ENCODE measurements at places on chromosomes 5 and 9.

- no peak for DNase-seq
These were observed 8.3 kb downstream of the DTWD2 start for GRCh38 chr5:118980017-118980416.

DNA sequence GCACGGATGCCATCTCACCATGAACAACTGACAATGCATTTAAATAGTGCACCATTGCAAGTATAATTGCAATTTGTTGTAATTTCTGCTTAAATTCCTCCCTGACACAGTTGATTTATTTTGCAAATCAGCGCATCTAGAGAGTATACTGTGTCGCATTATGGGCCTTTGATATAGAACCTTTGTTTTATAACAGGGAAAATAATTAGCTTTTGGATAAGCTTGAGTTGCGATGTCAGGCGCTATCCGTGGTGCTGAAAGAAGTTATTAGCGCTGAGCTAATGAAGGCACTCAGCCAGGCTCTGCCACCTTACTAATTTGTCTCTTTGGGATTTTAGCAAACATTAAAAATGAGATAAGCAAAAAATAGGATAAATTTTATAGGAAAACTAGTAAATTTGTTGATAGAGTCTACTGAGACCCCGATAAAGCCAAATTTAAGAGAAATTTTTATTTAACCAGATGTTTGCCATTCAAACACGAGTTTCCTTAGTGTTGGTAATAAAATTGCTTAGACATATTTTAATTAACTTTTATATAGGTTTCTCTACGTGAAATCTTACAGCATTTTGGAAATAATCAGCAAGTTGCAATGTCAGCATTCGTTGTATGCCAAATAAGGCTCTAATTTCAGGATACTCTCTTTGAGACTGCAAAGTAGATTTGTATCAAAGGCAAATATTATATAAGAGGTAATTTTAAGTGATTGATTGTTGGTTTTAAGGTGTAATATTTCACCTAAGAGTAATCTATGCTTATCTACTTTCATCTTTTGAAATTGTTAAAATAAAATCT, 355.5 kb downstream of the TLR4 start:
- DNase-seq, result no peak

- DNase-seq, result no peak
These were observed 167.2 kb downstream of the RASEF start for GRCh38 chr9:82895822-82896110.

- DNase-seq, result no peak
These were observed 22.8 kb upstream of the SCGB3A2 start for GRCh38 chr5:147855774-147856069.

- no peak for DNase-seq
These were observed 406.4 kb downstream of the HTR1A start for GRCh38 chr5:63555874-63556273.

- DNase-seq, result no peak
These were observed 206.6 kb downstream of the SPOCK1 start for GRCh38 chr5:137292461-137293027.

DNA sequence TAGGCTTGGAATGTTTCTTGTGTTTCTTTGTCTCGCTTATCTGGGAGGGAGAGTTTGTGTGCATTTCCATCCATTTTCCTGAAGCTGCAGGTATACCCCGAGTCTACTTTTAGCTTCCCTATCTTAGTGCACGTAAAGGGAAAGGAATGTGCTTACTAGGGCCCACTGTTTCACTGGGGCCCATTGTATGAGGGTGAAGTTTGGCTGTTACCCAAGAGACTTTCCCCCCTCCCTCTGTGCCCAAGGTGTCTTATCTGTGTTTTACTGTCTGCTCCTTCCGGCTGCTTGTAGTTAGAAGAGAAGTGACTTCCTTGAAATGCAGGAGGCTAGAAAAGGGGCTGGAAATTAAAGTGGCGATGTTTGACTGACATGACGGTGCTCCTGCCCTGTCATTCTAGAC, 12.1 kb upstream of the BTNL3 start:
- DNase-seq, result no peak

DNA sequence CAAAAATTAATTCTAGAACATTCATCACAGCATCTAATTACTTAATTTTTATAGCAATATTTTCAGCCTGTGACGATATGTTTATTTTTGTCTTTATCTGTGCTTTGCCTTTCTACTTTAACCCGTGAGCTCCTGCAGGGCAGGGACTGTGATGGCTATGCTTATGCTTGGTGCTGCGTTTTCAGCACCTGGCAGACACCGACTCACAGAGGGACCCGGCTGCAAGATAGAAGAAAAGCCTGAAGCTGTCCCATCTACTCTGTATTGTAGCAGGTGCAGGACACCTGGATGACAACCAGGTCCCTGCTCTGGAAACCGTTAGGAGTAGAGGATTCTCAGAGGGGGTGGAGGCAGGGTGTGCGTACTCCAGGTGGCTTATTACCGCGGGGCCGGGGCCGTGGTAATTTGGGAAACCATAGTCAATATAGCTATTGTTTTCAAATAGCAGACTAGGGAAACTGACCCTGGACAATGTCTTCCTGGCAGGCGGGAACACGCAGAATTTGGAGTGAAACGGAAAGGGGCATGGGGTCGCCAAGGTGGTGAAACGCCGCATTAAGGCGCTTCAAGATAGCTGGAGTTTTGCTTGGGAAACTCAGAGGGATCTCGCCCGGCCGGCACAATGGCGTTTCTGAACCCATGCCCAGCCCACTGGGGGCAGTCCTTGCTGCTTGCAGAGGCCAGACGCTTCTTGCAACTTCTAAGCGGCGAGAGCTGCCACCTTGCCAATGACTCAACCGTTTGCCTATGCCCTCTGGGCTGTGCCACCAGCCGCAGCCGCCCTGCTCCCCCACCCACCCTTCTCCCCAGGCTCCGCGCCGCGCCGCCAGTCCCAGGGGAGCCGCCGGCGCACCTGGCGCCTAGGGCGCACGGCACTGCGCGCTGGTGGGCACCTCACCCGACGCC, 140.1 kb upstream of the PALM2AKAP2 start:
- no peak for DNase-seq

DNA sequence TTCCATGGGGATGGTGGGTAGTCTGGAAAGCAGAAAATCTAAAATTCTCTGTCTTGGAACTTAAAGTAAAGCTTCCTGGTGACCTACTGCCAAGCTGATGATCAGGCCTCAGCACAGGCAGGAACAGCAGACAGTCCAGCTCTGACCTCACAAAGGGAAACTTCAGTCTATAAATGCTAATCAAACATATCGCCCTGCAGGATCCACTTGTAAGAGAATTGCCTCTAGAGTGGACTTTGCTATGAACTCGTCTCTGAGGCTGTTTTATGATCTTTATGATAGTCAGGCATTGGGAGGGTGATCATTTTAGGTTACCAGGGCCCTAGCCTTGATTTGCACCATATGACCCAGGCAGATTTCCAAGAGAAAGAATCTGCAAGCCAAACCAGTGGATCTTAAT, 67.6 kb upstream of the SELENOP start:
- DNase-seq, result no peak

GRCh38 chr5:139971202-139971725, 71.8 kb downstream of the NRG2 start:
- no peak for DNase-seq

GRCh38 chr5:67813877-67814539, 401.5 kb upstream of the PIK3R1 start:
- no peak for DNase-seq

DNA sequence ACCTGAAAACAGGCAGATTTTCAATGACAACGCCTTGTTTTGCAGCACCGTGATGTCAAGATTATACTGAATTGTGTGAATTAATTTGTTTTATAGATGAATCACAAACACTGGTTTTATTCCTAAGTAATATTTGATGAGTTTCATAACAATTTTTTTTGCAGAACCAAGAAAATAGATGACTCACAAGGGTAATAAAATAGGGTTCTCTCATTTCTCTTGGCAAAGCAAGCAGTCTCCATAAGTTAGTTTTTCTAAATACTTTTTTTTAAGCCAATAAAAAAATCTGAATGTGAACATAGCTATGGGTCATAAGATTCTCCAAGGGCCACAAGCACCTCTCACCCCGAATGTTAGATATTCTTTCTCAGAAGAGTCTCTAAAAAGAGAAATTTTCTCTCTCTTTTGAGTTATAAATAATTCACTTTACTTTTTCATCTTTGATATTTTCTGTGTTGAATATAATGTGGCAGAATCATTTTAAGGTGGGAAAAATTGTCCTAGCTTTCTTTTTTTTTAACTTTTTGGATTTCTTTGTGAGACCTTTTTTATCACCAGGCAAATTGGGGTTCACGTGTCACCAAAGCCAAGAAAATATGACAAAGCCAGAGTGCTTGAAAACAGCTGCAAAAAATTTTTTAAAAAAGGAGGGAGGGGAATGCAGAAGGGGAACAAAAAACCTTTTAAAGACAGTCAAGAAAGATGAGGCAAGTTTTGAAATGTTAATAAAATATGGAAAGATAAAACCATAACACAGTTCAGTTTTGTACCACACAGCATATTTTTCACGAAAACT, 174.6 kb upstream of the DAPK1 start:
- DNase-seq, result no peak

DNA sequence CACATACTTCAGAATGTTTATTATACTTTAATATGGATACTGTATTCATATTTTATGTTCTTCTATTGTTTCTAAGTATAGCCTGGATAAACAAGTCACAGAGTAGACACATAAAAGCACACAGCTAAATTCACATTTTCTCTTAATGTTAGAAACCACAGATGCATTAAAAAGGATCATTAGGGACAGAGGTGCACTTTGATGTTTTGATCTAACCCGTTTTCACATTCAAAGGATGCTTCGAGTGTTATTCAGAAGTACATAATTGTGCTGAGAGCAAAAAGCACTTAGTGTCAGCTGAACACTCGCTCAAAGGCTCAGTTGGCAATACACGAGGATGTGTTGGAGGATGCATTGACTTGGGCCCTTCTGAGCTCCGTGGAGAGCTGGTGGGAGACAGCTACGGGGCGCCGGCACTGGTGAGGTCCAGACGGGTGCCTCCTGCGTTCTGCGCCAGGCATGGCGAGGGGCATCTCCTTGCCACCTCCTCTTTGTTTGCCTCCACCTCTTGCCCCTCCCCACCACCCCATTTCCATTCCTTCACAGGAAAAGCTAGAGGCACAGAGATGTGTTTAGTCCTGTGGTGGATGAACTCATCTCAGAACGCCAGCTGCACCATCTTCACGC, 35.5 kb downstream of the MED10 start:
- no peak for DNase-seq

GRCh38 chr5:96870094-96871026, 5.9 kb upstream of the ERAP2 start:
- no peak for DNase-seq

DNA sequence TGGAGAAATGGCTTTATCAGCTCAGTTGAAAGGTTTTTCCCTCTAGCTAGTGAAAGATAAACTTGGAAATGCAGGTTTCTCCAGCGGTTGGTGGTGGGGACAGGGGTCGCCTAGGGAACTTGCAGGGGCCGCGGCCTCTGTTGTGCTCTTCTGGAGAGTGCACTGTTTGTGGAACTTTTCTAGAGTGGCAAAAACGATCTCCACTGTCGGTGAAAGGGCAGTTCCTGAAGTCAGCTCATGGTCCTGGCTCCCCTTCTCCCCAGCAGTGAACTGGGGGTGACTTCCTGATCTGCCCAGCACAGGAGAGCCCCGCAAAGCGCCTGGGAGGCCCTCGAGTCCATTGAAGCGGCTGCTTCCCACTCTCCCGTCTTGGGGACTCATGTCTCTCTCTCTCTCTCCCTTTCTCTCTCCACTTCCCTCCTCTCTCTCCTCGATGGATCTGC, 3.2 kb downstream of the IRX1 start:
- no peak for DNase-seq

- DNase-seq, result no peak
These were observed 133.0 kb downstream of the CDH18 start for GRCh38 chr5:19855031-19855430.

DNA sequence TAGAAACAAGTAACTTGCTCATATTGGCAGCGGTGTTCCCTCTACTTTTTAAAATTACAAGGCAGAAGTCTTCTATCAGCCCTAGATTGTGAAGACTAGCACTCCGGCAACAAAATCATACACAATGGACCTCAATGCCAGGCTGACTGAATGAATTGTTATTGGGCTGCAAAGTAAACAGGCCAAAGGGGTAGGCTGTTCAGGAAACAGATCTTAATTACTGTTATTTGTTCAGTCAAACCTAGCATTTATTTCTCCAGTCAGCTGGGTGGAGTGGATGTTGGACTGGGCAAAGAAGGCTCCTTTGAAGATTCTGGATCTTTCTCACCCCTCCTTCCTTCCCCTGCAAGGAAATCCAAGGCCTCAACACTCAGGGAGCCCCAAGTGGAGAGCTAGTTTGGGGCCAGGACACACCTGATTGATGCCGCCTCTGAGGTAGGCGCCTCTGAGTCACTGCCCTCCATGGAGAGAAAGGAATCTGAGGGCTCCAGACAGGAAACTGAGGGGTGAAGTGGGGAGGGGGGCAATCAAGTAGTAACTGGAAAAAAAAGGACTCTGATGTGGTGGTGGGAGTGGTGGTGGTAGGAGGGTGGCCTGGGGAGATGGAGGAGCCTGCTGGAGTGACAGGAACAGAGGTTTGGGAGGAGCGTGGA, 35.5 kb downstream of the SERINC5 start:
- no peak for DNase-seq

DNA sequence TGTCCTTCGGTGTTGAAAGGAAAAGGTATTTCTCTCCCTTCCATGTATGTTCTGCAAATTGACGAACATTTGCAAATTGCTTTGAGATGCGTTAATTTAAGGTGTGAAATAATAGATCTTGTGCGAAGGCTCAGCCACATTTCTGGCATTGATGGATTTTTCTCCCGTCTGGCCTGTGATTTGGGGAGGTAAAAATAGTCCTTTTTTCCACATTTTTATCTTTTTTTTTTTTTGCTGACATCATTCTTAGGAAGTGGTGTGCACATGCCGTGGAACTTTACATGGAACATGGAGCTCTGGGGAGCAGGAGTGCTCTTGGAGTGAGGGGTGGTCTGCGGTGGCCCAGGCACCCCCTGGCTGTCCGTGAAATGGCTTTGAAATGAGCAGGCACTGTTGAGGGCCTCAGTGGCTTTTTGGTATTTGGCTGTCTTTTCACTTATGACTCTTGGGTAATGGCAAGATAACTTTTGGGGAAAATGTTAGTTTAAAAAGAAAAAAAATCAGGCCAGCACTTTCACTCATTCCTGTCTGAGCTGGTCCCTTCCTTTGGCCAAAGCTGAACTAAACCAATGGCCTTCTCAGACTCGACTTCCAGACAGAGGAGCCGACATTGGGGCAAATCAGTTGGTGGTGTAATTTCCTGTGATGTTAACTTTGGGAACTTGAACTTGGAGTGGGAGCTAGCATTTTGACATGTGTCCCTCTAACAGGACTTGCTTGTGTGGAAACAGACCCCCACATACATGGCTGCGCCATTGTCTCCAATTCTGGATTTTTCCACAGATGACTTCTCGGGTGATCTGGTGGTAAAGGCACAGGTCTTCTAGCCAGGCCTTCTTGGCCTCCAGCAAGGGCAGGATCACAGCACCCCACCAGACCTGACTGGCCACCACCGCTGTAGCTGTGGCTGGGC, 4.2 kb downstream of the NEK6 start:
- no peak for DNase-seq

DNA sequence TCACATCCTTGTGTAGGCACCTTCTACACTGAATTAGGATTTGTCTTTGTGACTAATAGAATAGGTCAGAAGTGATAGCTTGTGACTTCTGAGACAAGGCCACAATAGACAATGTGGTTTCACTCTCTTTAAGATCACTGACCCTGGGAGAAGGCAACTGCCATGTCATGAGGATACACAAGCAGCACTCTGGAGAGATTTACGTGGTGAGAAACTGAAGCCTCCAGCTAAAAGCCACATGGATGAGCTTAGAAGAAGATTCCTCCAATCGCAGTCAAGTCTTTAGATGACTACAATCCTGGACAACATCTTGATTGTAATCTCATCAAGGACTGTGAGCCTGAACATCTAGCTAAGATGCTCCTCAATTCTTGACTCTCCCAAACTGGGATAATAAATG, 206.6 kb downstream of the ESM1 start:
- DNase-seq, result no peak

All from stimulated activated CD4-positive, alpha-beta T cell treated with anti-CD3 and anti-CD28 coated beads, Interleukin-15, amount 100 ng/mL, for 1 hour (primary cell).